Common myeloid progenitor, CD34-positive (primary cell): ENCODE measurements at places on chromosomes 3 and 15.

DNA sequence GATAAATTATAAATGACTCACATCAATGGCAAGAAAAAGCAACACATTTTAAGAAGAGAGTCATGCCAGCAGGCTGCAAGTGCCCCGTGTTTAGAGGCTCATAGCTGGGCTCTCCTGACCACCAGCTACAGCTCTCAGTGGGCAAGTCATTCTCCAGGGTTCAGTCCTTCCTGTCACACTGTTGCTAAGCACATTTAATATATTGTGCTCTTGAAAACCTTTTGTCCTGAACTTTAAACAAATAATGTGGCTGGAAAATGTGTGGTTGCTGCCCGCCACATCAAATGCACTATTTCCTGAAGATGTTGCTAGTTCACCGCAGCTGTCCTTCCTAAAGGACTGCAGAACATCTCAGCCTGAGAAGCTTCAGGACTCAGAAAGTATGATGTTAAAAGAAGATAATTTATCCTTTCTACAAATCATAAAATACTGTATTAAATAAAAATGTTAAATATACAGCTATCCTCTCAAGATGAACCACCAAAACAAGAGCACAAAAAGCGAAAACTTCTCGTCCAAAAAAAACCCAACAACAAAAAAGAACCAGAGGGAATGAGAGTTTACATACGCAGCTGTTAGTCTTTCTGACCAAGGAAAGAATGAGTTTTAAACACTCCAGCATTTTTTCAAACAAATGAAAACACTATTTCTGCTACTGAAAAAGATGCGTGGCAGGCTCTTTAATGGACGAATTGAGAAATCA, 951 bp downstream of the TARS3 start:
- DNase-seq, result peak; percentile 61
- peak overlapping the region; percentile 73 for H3K27ac ChIP-seq
- H3K27me3 ChIP-seq, result no peaks in the 10 kb centered on the region
- peak overlapping the region; percentile 84 for H3K4me3 ChIP-seq
- peaks cover 12% of the 10 kb centered on the region for H3K4me1 ChIP-seq
- peaks cover 26% of the 10 kb centered on the region for H3K36me3 ChIP-seq

DNA sequence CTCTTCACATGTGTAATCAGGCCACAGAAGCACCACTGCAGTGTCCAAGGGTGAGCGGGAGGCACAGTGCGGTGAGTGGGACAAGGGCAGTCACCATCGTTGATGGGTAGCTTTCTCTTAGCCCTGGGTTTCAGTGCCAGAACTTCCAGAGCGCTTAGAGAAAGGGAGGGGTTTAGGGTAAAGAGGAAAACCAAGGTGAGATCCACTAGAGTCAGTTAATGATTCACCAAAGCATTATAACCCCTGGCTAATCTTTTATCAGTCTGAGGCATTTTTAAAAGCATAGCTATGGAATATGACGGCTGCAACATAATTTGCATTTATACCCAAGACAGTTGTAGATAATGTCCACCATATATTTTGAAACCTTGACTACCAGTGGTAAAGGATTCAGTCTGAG, 94.8 kb downstream of the SHQ1 start:
- peaks cover 26% of the 10 kb centered on the region for H3K4me1 ChIP-seq
- no peak for DNase-seq
- H3K4me3 ChIP-seq, result no peak overlapping the region
- peaks cover 5% of the 10 kb centered on the region for H3K36me3 ChIP-seq
- no peaks in the 10 kb centered on the region for H3K27me3 ChIP-seq

DNA sequence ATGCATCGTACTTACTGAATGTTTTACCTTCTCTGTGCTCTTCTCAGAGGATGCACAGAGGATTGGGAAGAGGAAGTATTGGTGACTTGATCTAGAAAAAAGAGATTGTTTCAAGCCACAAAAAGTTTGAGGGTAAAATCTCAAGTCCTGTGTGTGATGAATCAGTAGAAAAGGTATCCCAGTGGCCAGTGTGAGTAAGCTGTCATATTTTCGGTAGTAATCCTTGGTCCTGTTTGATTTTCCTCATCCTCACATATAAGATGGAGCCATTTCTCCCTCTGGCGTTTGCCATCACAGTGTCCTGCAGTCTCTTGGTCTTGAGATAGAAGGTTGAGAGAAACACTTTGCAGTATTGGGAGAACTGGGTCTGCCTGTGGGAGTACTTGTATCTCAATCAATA, 166.8 kb downstream of the LPP start:
- DNase-seq, result no peak
- H3K36me3 ChIP-seq, result no peaks in the 10 kb centered on the region
- no peak overlapping the region for H3K27ac ChIP-seq
- H3K27me3 ChIP-seq, result no peaks in the 10 kb centered on the region

DNA sequence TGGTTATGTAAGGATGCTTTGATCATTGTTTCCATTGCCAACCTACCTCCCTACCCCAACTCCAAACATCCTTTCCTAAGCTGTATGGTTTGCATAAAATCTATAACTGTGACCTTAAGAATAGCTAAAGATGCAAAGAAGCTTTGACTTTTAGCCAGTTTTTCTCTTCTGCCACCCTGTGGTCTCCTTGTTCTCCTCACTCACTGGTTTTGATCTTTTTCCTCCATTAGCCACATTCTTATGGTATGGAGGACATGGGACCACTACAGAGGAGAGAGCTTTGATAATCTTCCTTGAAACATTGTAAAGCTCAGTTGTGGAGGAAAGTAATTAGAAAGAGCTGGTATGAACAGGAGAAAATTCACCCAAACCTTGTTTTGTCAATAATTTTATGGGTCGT, 115.9 kb downstream of the NEK11 start:
- H3K27me3 ChIP-seq, result no peaks in the 10 kb centered on the region
- H3K36me3 ChIP-seq, result no peaks in the 10 kb centered on the region
- no peak overlapping the region for H3K27ac ChIP-seq
- no peaks in the 10 kb centered on the region for H3K4me1 ChIP-seq

GRCh38 chr3:132273036-132273435, 44.2 kb upstream of the ACP3 start:
- H3K27ac ChIP-seq, result no peak overlapping the region
- H3K4me3 ChIP-seq, result no peak overlapping the region
- H3K27me3 ChIP-seq, result no peaks in the 10 kb centered on the region
- H3K36me3 ChIP-seq, result no peaks in the 10 kb centered on the region

DNA sequence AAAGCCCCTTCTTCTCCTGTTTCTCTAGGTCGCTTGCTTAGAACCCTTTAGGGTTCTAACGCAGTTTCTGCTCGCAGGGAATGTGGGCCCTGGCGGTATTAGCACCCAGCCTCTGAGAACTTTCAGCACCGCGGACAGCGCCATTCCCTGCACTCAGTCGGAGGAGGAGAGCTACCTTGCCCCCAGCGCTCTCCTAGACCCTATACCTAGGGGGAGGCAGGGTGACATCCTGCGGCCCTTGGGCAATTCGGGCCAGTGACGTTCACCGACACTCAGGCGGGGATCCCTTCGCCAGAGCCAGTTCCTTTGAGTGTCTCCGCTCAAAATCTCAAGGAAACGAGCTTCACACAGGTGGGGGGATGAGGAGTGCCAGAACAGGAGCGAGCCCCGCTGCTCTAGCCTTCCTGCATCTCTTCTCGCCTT, 1.3 kb downstream of the SLC7A14 start:
- peaks cover 14% of the 10 kb centered on the region for H3K27me3 ChIP-seq
- peak; percentile 76 for DNase-seq
- no peak overlapping the region for H3K27ac ChIP-seq
- H3K4me1 ChIP-seq, result no peaks in the 10 kb centered on the region
- no peaks in the 10 kb centered on the region for H3K36me3 ChIP-seq

- H3K4me1 ChIP-seq, result no peaks in the 10 kb centered on the region
These were observed 75.6 kb downstream of the SAMMSON start for GRCh38 chr3:70075101-70075500.

DNA sequence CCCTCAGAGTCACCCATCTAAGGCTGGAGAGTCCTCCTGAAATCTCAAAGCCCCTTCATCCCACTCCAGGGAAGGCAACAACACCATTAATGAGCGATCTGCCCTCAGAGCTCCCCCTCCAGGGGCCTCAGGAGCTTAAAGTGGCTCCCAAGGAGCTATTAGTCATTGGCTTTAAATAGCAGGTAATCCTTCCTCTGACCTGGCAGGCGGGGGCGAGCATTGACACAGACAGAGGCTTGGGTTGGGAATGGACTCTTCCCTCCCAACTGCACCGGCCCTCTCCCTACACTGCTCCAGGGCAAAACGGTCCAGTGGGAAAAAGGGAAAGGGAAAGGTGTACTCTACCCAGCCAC, 1.4 kb downstream of the MFGE8 start:
- H3K4me3 ChIP-seq, result no peak overlapping the region
- no peaks in the 10 kb centered on the region for H3K4me1 ChIP-seq
- DNase-seq, result no peak

- no peaks in the 10 kb centered on the region for H3K27me3 ChIP-seq
- peak; percentile 85 for DNase-seq
- peak overlapping the region; percentile 37 for H3K27ac ChIP-seq
- peaks cover 65% of the 10 kb centered on the region for H3K36me3 ChIP-seq
These were observed 19.0 kb downstream of the PDHB start for GRCh38 chr3:58414538-58415197.

DNA sequence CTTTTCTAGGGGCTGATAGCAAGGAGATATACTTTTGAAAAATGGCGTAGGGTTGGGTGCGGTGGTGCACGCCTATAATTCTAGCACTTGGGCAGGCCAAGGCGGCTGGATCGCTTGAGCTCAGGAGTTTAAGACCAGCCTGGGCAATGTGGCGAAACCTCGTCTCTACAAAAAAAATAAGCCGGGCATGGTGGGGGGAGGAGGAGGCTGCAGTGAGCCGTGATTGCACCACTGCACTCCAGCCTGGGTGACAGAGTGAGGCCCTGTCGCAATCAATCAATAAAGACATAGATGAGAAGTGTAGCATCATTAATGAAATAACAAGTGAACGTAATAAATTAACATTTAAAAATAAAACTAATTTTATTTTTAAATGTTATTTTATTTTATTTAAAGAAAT, 134.6 kb downstream of the SLCO3A1 start:
- H3K27me3 ChIP-seq, result no peaks in the 10 kb centered on the region
- peaks cover 6% of the 10 kb centered on the region for H3K4me1 ChIP-seq
- H3K27ac ChIP-seq, result no peak overlapping the region
- no peaks in the 10 kb centered on the region for H3K36me3 ChIP-seq
- H3K4me3 ChIP-seq, result no peak overlapping the region

- no peaks in the 10 kb centered on the region for H3K27me3 ChIP-seq
- no peaks in the 10 kb centered on the region for H3K4me1 ChIP-seq
- H3K36me3 ChIP-seq, result no peaks in the 10 kb centered on the region
- DNase-seq, result no peak
These were observed 274.7 kb downstream of the ERC2 start for GRCh38 chr3:56193519-56193918.

DNA sequence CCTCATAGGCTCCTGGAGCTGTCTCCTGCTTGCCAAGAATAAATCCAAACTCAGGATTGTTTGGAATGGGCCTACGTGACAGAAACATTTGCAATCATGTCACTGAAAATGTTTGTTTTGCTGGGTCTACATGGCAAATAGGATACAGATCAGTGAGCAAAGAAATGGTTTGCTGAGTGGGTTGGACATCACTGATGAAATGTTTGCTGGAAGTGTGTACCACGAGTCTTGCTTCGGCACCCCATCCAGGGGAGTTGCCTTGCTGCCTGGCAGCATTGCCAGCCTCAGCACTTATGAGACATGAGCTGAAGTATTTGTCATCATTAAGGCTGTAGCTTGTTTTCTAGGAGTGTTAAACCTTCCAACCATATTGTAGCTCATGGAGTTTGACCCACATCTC, 213.3 kb upstream of the CFAP20DC start:
- no peak overlapping the region for H3K27ac ChIP-seq
- DNase-seq, result no peak
- no peaks in the 10 kb centered on the region for H3K36me3 ChIP-seq
- no peak overlapping the region for H3K4me3 ChIP-seq
- no peaks in the 10 kb centered on the region for H3K4me1 ChIP-seq

GRCh38 chr3:90040554-90040953, 933.1 kb downstream of the EPHA3 start:
- H3K4me1 ChIP-seq, result no peaks in the 10 kb centered on the region
- no peaks in the 10 kb centered on the region for H3K36me3 ChIP-seq
- no peak overlapping the region for H3K4me3 ChIP-seq
- H3K27me3 ChIP-seq, result no peaks in the 10 kb centered on the region
- peak; percentile 40 for DNase-seq
- no peak overlapping the region for H3K27ac ChIP-seq

DNA sequence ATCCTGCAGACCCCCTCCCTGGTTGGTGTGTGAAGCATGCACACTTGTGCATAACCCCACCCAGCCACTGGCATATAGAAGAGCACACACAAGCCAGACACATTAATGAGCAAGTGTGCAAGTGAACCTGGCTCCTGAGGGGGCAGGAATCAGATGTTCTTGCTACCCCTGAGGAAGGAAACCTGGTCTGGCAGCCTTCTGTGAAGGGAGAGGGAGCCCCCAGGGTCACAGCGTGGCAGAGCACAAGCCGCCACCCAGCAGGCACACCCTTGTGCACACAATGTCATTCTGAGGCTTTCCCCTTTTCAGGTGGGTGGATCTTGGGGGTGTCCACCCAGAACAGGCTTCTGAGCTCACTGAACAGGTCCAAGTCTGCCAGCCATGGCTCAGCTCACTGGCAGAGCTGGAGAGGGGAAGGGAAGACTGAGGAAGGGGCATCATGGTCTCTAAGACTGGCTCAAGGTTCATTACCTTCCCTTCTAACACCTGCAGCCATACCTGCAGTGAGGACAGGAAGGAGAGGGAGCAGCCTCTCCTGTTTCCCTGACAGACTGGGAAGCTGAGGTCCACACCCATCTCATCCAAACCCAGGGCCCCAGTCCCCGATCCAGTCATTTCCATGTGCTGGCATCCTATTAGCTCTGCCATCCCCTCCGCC, 31.6 kb upstream of the SEMA3F start:
- no peaks in the 10 kb centered on the region for H3K27me3 ChIP-seq
- H3K4me1 ChIP-seq, result no peaks in the 10 kb centered on the region
- no peak overlapping the region for H3K27ac ChIP-seq
- DNase-seq, result peak; percentile 19
- no peak overlapping the region for H3K4me3 ChIP-seq

- H3K4me3 ChIP-seq, result no peak overlapping the region
- no peaks in the 10 kb centered on the region for H3K27me3 ChIP-seq
- DNase-seq, result no peak
- H3K27ac ChIP-seq, result no peak overlapping the region
- no peaks in the 10 kb centered on the region for H3K36me3 ChIP-seq
- peaks cover 9% of the 10 kb centered on the region for H3K4me1 ChIP-seq
These were observed 1.9 kb downstream of the RHO start for GRCh38 chr3:129530251-129530791.

GRCh38 chr3:126154391-126155279, 25.8 kb downstream of the ALDH1L1 start:
- no peak overlapping the region for H3K27ac ChIP-seq
- no peak for DNase-seq
- peaks cover 3% of the 10 kb centered on the region for H3K27me3 ChIP-seq
- H3K36me3 ChIP-seq, result no peaks in the 10 kb centered on the region

GRCh38 chr15:35757765-35758164, 211.8 kb upstream of the DPH6 start:
- H3K36me3 ChIP-seq, result no peaks in the 10 kb centered on the region
- no peaks in the 10 kb centered on the region for H3K4me1 ChIP-seq
- no peak overlapping the region for H3K4me3 ChIP-seq
- no peaks in the 10 kb centered on the region for H3K27me3 ChIP-seq

DNA sequence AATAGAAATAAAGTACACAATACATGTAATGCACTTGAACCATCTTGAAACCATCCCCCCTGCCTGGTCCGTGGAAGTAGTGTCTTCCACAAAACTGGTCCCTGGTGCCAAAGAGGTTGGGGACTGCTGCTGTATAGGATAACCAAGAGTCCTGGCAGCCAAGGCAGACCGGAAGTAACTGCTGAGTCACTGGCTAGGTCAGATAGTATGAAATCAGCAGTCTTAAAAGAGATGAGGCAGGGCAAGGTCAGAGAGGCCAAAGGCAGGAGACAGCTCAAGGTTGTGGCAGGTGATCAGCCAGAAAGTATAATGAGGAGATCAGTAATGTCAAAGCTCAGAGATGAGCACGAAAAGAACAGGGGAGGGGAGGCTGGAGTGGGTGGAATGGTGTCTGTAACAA, 60.2 kb downstream of the MAP3K13 start:
- no peaks in the 10 kb centered on the region for H3K36me3 ChIP-seq
- no peak overlapping the region for H3K27ac ChIP-seq
- no peak overlapping the region for H3K4me3 ChIP-seq
- H3K4me1 ChIP-seq, result no peaks in the 10 kb centered on the region
- DNase-seq, result peak; percentile 23
